ENCODE measurements at places on chromosomes 2 and 18. TPM values are rescaled to one million over a fixed set of nuclear protein-coding genes. Genes with fewer than 3 reads are reported as not detected.

Gene ERLEC1
- total RNA-seq, result 25.4 TPM

DNA sequence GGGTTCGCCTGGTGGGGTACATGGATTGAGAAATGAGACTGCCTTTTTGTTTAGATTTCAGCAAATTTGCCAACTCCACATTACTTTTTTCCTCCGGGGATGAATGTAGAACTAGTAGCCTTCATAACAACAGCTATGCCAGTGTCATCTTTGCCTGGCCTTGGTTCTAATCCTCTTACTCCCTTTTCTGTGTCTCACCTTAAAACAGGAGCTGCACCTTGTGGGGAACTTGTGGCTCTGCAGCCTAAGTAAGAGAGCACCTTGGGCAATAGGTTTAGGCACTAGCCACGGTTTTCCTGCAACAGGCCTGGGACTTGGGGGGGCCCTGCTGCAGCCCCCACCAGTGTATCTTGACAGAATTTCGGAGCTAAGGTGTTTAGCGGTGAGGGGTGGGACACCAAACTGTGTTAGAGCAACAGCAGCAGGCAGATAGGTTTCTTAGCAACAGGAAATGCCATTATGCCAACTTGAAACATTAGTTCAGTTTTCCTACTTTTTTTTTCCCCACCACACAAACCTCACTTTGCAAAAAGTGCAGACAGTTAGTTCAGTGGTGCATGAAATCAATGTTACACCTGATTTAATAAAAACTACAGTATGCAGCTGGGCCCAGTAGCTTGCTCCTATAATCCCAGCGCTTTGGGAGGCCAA lies 173.7 kb downstream of the PRKCE start:
- H3K27ac ChIP-seq, result no peak overlapping the region
- H3K4me3 ChIP-seq, result no peak overlapping the region
- H3K4me1 ChIP-seq, result no peaks in the 10 kb centered on the region
- H3K36me3 ChIP-seq, result no peaks in the 10 kb centered on the region

Gene DES
- not detected for total RNA-seq

DNA sequence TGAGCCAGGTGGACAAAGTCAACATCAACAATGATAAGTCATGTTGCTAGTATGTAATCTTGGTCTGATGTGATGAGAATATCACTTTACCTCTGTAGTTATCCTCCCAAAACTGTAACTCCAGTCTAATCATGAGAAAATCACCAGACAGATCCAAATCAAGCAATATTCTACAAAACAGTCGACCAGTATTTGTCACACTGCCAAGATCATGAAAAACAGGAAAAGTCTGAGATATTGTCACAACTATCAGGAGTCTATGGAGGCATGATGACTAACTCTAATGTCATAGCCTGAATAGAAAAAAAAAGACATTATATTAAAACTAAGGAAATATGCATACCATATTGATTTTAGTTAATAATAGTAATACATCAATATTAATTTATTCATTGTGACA lies 1883.3 kb upstream of the CELF4 start:
- DNase-seq, result no peak
- no peaks in the 10 kb centered on the region for H3K27me3 ChIP-seq
- H3K27ac ChIP-seq, result no peak overlapping the region
- no peaks in the 10 kb centered on the region for H3K4me1 ChIP-seq
- no peak overlapping the region for H3K4me3 ChIP-seq
- no peaks in the 10 kb centered on the region for H3K36me3 ChIP-seq

Gene SERPINB3
- not detected for total RNA-seq
